ENCODE measurements at places on chromosomes 1 and 21. TPM values are rescaled to one million over a fixed set of nuclear protein-coding genes. Genes with fewer than 3 reads are reported as not detected.

Gene OR2T1
- total RNA-seq = not detected

Gene TRIM67
- total RNA-seq = not detected

Gene NSUN4
- 22.5 TPM for total RNA-seq

Gene RASSF5
- 192 TPM for total RNA-seq

Gene TRIM46
- 14.6 TPM for total RNA-seq

Gene CRB1
- not detected for total RNA-seq

Gene BRDT
- total RNA-seq = not detected

Gene GJC2
- total RNA-seq = 4.4 TPM

Gene CELA2A
- total RNA-seq = not detected

Gene PLEKHN1
- 2.2 TPM for total RNA-seq

Gene PRDM2
- 50.4 TPM for total RNA-seq

Gene SLC44A3
- total RNA-seq = not detected

Gene CHRM3
- total RNA-seq = not detected

Gene SPRR4
- not detected for total RNA-seq

Gene CELF3
- total RNA-seq = not detected

Gene ASCL5
- not detected for total RNA-seq

Gene KRTAP6-2
- not detected for total RNA-seq

Gene BTBD19
- total RNA-seq = 8.8 TPM

Gene TESK2
- total RNA-seq = 3.5 TPM

Gene HHAT
- 0.71 TPM for total RNA-seq

Gene L1TD1
- total RNA-seq = not detected

Gene CTSE
- not detected for total RNA-seq

Gene TEX38
- not detected for total RNA-seq

Gene NBPF4
- not detected for total RNA-seq

Gene RRP1
- total RNA-seq = 32.8 TPM

Data from activated CD8-positive, alpha-beta T cell treated with anti-CD3 and anti-CD28 coated beads, Interleukin-2, amount 10 ng/mL, durations not matched to agents 7 days and 5 days (primary cell).